ENCODE measurements at places on chromosomes 4 and X.

DNA sequence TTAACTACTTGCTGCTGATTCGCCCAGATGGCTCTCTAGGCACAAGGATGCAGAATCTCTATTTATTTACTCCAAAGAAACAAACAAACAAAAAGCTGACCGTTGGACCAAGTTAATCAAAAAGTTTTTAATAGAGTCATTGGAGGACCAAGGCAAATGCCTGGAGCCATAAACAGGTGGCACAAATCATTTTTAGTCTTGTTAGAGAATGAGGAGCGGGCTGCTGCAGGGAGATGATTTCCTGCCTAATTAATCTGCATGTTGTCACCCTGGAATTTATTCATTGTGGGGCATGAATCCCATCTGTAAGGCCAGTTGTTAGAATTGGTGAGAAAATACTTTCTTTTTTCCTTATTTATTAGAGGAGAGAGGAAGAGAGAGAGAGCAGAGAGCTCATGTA is 147.4 kb upstream of the GATB start:
- H3K4me1 ChIP-seq = peaks cover 12% of the 10 kb centered on the region
- H3K4me3 ChIP-seq = no peak overlapping the region
- no peak for DNase-seq
- H3K36me3 ChIP-seq = no peaks in the 10 kb centered on the region

- DNase-seq = no peak
- peaks cover 32% of the 10 kb centered on the region for H3K4me1 ChIP-seq
- H3K36me3 ChIP-seq = no peaks in the 10 kb centered on the region
- no peak overlapping the region for H3K4me3 ChIP-seq
- H3K27ac ChIP-seq = no peak overlapping the region
These were observed 171.7 kb downstream of the SLIT2 start for GRCh38 chr4:20423420-20423819.

GRCh38 chrX:101450085-101450484 is 35.2 kb upstream of the ARMCX4 start:
- H3K4me3 ChIP-seq = no peak overlapping the region
- H3K4me1 ChIP-seq = no peaks in the 10 kb centered on the region
- no peak overlapping the region for H3K27ac ChIP-seq
- no peaks in the 10 kb centered on the region for H3K27me3 ChIP-seq

DNA sequence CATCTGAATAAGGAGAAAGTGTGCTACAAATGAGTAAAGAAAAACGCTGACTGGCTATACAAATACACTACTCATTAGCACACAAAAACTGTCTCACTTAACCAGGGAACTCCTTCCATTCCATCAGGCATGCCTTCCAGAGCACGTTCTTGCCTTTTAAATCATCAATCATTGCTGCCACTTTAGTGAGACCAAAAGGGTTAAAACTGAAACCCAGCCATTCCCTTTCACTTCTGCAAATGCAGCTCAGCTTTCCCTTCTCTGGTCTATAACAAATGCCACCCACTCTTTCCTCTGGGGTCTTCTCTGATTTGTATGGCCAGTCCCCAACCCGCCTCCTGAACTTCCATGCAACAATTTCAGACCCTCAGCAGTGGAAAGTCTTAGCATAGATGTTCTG is 231.5 kb downstream of the TRIML1 start:
- peaks cover 11% of the 10 kb centered on the region for H3K4me1 ChIP-seq
- DNase-seq = no peak
- H3K4me3 ChIP-seq = no peak overlapping the region
- H3K36me3 ChIP-seq = no peaks in the 10 kb centered on the region

DNA sequence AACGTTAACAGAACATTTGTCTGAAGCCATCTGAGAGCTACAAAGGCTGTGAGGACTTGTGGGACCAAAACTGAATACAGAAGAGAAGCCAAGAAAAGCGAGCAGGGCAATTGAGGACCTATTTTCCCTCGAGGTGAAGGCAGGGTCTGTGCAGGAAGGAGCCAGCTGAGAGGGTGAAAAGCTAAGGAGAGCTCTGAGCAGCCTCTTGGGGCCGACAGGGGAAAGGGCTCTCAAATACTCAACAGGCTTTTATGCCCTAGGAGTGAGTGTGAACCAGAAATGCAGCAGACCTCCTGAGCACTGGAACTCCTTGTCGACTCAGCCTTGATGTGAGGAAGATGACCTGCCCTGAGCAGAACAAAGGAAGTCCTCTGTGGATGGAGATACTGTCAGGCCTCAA is 54.2 kb downstream of the C4orf50 start:
- H3K27me3 ChIP-seq = peaks cover 57% of the 10 kb centered on the region
- no peaks in the 10 kb centered on the region for H3K4me1 ChIP-seq
- H3K27ac ChIP-seq = no peak overlapping the region
- H3K36me3 ChIP-seq = no peaks in the 10 kb centered on the region
- DNase-seq = no peak

- H3K27ac ChIP-seq = no peak overlapping the region
- no peak overlapping the region for H3K4me3 ChIP-seq
- no peaks in the 10 kb centered on the region for H3K27me3 ChIP-seq
- H3K36me3 ChIP-seq = no peaks in the 10 kb centered on the region
- no peak for DNase-seq
These were observed 37.3 kb upstream of the GK2 start for GRCh38 chr4:79445371-79445781.
